ENCODE measurements at places on chromosomes 5 and 9.

GRCh38 chr9:87824216-87824875 lies 58.3 kb upstream of the SPATA31E1 start:
- no peak for DNase-seq

DNA sequence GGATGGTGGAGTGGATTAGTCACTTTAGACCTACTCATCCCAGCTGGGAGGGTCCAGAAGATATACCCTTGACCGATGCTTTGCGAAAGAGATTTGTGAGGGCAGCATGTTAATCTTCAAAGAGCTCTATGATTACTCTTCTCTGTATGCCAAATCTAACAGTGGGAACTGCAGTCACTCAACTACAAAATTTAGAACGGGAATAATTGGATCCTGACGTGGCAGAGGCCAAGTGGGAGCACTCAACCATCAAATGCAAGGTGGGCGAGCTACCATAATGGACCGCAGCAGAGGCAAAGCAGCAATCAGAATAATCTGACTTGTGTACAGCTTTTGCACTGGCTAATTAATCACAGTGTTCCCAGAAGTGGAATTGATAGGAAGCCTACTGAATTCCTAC lies 20.4 kb downstream of the NSA2 start:
- DNase-seq: no peak

DNA sequence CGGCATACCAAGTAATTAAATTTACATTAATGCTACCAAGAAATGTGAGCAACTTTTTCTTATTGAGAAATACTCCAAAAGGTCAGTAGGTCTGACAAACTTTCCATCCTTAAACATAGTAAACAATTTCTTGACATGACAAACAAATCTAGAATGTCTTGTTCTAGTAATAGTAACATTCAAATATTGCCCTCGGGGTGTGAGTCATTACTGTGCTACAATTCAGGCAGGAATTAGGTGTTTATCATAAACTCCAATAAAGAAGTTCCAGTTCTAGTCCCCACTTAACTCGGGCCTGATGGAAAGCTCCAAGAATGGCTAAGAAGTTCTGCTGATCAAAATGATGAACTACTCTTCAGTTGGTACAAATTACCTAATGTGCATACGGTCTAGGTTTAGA lies 235.6 kb upstream of the TUSC1 start:
- DNase-seq: no peak

- no peak for DNase-seq
Measured at GRCh38 chr9:116020801-116021200, 132.8 kb upstream of the PAPPA start.

- no peak for DNase-seq
Measured at GRCh38 chr9:99177576-99178366, 44.0 kb downstream of the ALG2 start.

- DNase-seq: peak; percentile 31
Measured at GRCh38 chr9:99822806-99823591, 1.3 kb downstream of the NR4A3 start.

DNA sequence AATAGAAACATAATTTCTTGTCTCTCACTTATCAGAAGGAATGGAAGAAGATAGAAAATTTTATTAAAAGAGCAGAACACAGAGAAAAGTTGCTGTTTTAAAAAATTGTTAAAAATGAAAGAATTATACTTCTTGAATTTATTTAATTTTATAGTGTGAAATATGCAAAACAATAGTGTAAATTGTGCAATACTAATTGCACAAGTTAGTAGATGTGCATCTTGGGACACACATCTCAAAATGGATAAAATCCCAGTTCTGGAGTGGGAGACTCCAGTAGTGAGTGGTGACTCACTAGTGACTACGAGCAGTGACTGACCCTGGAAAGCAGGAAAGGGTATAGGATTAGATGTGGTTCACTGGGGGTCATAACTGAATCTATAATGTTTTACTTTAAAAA lies 223.2 kb downstream of the MSX2 start:
- no peak for DNase-seq

DNA sequence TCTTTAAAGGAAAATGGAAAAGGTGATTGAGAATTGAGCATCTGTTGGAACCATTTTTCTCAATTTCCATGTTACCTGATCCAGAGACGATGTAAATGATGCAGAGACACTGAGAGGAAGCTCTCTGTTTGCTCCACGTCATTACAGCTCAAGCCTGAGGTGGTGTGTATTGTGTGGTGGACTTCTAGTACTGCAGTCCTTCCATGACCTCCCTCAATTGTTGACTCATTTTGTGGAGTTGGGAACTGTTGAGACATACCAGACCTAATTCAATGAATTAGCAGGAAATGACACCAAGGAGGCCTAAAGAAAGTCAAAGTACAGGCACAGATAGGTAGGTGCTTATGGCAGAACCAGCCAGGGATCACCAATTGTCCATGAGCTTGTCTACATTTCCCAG lies 15.6 kb upstream of the LVRN start:
- DNase-seq: no peak

- DNase-seq: no peak
Measured at GRCh38 chr5:78009937-78010527, 233.9 kb upstream of the TBCA start.

GRCh38 chr9:27471789-27472188 lies 52.3 kb upstream of the IFNK start:
- DNase-seq: no peak
